Stimulated activated CD8-positive, alpha-beta memory T cell treated with anti-CD3 and anti-CD28 coated beads, Interleukin-2, amount 100 ng/mL, for 1 hour (primary cell): ENCODE measurements at places on chromosomes 4 and X.

GRCh38 chrX:38768079-38768478 lies 33.2 kb upstream of the MID1IP1 start:
- DNase-seq: no peak

DNA sequence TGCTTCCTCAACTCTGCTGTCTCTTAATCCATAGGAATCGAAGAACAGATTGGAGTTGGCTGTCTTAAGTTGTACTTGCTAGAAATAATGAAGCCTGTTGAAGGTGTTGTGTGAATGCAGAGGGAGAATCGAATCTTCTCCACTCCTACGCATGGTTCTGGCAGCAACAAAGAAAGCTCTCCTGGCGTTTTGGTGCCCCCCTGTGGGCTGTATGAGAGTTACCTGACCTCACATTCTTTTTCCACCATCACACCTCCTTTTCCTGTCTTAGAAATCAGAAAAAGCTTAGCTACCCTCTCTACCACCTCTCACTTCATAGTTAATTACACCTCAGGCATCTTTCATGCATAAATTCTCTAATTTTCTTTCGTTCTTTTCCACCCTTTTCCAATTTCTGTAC lies 16.3 kb downstream of the KLF8 start:
- peak; percentile 11 for DNase-seq

GRCh38 chr4:33725861-33726260 lies 2518.5 kb downstream of the ARAP2 start:
- no peak for DNase-seq

GRCh38 chrX:25005382-25006185 lies 10.2 kb downstream of the ARX start:
- DNase-seq: no peak

DNA sequence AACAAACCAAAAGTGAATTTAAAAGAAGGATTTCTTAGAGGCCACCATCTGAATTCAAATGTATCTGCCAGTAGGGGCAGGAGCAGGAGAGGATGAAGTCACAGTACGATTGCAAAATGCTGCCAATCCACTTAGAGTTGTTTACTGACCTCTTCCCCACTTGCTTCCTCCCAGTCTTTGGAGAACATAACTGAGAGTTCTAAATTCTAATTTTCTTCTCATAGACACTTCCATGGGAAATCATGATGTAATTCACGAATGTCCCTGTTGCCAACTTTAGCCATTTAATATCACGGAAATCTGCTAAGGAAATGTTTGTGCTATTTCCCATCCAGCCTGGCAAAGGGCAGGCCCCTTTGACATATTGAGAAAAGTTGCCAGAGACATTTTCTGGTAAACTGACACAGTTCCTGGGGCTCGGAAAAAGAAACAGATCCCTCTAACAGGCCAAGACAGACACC lies 33.6 kb upstream of the NOCT start:
- no peak for DNase-seq

DNA sequence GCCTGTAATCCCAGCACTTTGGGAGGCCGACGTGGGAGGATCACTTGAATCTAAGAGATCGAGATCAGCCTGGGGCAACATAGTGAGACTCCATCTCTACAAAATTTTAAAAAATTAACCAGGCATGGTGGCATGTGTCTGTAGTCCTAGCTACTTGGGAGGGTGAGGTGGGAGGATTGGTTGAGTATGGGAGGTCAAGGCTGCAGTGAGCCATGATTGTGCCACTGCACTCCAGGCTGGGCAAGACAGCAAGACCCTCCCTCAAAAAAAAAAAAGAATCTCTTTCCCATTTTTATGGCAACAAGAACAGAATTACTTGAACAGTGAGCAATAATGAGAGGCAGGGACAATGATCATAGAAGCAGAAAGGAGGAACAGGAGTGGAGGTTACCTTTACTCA lies 94.8 kb downstream of the RNF150 start:
- DNase-seq: no peak

DNA sequence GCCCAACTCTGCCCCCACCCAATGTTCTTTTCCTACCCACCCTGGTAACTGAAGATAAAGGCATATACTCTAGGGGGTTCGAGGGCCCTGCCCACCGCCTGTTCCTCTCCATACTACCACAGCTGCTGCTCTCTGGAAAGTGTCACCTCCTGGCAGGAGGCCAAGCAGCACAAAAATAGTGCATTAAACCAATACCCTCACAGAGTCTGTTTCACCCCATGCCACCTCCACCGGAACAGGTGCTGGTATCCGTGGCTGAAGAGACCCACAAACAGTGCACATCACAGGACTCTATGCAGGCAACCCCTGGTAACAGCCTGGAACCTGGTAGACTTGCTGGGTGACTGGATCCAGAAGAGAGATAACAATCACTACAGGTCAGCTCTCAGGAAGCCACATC lies 85.1 kb upstream of the CTSO start:
- no peak for DNase-seq

DNA sequence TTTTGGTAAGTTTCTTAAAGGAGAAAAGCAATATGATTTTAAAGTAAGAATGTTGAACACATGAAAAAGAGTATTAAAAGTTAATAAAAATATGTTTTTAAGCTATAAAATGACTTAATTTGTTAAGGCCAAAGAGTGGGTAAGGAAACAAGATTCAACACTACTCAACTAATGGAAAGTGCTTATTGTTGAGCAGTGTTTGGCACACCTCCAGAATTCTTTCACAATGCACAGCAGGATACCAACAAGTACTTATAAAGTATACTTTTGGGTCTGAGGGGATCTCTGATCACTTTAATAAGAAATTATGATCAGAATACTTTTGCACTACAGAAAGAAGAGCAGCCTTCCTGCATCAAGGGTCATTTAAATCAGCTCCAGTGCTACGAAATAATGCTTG lies 5.9 kb downstream of the LAMP2 start:
- no peak for DNase-seq

DNA sequence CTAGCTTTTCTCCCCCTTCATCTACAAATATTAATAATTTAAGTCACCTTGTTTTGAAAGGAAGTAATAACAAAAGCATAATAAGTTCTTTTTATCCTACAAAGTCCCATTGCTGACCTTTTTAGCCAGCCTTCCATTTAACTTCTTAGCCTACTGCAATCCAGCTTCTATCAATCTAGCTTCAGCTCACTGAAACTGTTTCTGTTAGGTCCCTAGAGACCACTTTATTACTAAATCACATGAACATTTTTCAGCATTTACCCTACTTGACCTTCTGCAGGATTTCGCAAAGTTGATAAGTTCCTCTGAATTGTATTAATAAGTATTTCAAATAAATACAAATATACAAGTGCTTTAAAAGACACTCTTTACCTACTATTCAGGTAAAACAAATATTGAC lies 186.5 kb downstream of the ANTXR2 start:
- DNase-seq: no peak

GRCh38 chrX:107736781-107737531 lies 38.6 kb downstream of the TSC22D3 start:
- no peak for DNase-seq

- no peak for DNase-seq
These were observed 126.3 kb downstream of the AASDH start for GRCh38 chr4:56261027-56261426.

DNA sequence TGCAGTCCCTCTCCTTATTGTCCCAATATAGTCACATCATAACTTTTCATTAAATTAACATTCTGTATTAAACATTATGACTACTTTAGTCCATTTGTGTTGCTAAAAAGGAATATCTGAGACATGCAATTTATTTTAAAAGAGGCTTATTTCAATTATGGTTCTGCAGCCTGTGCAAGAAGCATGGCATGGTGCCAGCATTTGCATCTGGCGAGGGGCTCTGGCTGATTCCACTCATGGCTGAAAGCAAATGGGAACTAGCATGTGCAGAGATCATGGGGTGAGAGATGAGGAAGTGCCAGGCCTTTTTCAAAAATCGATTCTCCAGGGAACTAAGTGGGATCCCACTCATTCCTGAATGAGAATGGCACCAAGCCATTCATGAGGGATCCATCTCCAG lies 476.3 kb upstream of the RPS6KA3 start:
- no peak for DNase-seq

DNA sequence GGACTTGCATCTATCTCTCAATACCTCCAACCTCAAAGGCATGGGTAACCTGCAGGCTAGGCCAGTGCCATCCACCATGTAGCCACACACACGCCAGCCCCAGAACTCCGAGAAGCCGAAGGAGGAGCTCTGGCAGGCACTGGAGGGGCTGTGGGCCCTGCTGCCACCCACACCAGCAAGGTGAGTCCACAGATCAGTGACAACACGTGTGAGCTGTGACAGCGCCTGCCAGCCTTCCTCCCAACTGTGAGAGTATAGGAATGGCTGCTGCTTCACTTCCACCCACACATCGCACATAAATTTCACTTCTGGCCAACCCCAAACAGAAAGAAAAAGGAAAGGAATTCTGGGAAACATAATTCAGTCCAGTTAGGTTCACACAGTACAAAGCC lies 422.6 kb downstream of the BCOR start:
- DNase-seq: no peak

DNA sequence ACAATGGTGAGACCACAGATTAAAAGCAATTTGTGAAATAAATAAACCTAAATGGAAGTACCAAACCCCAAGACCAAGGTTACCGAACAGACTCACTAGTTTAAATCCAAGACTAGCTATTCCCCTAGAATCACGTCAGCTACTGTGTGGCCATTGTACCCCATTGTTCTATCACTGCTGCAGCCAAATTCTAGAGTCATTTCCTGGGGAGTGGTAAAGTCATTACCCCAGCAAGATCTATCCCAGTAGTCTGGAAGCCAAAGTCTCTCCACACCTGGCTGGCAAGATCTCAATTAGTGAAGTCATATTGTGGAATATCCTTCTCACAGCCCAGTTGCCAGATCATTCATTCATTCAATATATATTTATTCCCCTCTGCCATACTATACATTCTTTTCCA lies 67.5 kb downstream of the PHOX2B start:
- DNase-seq: no peak

DNA sequence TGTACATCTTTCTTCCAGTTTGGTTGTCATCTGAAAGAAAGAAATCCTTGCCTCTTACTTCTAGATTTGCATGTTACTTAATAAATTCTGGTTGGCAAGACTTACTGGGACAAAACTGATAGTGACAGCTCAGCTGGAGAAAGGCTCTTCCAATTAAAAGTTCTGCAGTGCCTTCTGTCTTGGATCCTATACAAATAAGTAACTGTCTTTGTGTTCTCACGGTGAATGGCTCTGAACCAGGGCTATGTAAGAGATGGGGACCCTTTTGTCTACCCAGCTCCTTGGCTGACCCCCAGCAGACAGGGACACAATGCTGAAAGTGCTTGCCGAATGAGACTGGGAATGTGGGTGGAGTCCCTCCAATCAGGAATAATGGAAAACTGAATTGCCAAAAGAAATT lies 89.5 kb downstream of the AASDH start:
- no peak for DNase-seq

GRCh38 chr4:78656968-78657445 lies 105.4 kb downstream of the ANXA3 start:
- DNase-seq: no peak

DNA sequence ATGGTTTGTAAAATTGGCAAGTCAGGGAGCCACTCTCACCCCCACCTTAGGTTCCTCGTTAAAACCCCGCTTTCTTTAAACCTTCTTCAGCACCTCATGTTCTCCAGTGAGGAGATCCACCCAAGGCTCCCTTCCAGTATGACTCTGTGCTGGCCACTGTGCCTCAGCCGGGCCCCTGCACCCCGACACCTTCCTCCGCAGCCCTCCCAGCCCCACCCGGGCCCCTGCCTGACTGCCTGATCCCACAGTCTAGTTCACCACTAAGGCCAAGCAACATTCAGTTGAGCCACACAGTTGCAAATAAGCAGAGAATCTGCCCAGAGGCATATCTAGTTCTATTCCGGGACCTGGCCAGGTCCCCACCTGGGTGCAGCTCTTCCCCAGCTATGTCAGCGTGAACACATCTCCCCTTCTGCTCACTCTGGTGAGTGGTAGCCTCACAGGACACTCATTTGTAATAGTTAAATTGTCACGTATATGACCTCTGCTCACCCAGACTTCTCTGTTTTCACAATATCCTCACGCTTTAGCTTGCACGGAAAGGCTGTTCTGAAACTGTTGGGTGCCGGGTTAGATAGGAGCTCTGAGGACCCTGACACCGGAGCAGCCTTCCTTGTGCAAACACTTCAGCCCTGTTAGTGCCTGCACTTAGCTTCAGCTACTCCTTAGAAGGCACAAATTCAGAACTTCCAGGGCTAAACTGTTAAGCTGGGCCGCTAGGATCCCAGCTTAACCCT lies 146.8 kb downstream of the DCTD start:
- no peak for DNase-seq

DNA sequence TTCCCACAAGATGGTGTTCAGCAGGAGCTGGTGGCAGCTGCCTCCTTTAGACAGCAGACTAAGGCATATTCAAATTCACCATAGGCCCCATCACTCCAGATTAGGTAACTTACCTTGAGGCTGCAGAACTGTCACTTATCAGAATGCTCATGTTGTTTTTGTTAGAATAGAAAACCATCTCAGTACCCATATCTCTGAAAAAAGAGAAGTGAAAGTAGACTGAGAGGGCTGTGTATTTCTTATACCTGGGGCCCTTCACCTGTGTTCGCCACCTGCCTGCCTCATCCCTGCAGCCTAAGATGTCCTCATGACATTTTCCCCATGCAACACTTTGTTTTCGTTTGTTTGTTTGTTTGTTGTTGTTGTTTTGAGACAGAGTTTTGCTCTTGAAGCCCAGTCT lies 32.9 kb upstream of the SPRY1 start:
- DNase-seq: no peak

DNA sequence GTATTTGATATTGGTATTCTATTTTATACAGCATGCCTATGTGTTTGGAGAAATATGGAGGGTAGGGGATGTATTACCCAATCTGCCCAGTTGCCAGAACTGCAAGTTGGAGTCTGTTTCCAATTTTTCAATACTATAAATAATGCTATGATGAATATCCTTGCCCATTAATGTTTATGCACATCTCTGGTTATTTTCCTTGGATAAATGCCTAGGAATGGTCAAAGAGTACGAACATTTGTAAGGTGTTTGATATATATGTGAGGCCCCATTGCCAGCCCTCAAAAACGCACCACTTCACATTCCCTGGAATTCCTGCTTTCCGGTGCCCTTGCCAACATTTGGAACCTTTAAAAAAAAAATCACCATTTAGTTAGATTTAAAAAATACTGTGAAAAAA lies 34.3 kb downstream of the CLDN34 start:
- DNase-seq: no peak

GRCh38 chr4:71732066-71732465 lies 51.8 kb downstream of the GC start:
- DNase-seq: no peak

- DNase-seq: no peak
These were observed 37.8 kb downstream of the PHKA2 start for GRCh38 chrX:18946157-18946556.

- no peak for DNase-seq
These were observed 38.5 kb downstream of the HPGD start for GRCh38 chr4:174483792-174484191.

GRCh38 chrX:12999422-12999821 lies 24.5 kb downstream of the TMSB4X start:
- DNase-seq: no peak
